HFFc6 (cell line): ENCODE measurements at places on chromosomes 12 and 14. TPM values are rescaled to one million over a fixed set of nuclear protein-coding genes. Genes with fewer than 3 reads are reported as not detected.

Gene L3HYPDH
- 20.8 to 21.5 TPM (median 21.3 TPM) in 3 replicates for total RNA-seq

DNA sequence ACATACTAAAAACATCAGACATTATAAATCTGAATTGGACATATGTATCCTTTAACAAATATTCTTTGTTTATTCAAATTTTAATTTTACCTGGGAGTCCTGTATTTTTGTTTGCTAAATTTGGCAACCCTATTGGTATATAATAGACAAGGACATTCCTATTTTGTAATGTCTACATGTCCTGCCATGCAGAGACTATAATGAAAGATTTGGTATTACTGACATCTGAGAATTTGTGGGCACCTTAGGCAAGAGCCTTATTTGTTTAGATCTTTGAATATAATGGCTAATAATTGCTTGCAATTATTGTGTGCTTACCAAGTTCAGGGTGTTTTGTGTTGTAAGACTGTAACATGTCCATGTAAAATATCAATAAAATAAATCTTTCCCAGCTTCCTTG is 334.4 kb downstream of the KCNH5 start:
- no peaks in the 10 kb centered on the region for H3K36me3 ChIP-seq
- H3K27ac ChIP-seq = no peak overlapping the region
- H3K4me3 ChIP-seq = no peak overlapping the region
- no peaks in the 10 kb centered on the region for H3K4me1 ChIP-seq
- no peak for DNase-seq

GRCh38 chr12:51383269-51383905 is 7.8 kb downstream of the GALNT6 start:
- H3K27me3 ChIP-seq = no peaks in the 10 kb centered on the region
- H3K4me3 ChIP-seq = no peak overlapping the region
- H3K36me3 ChIP-seq = peaks cover 3% of the 10 kb centered on the region; the same call in 1 of the 2 replicates
- peak overlapping the region; percentile 42; the same call in 1 of the 2 replicates for H3K27ac ChIP-seq

Gene NPFF
- not detected in 2 replicates for total RNA-seq

- no peak overlapping the region for H3K27ac ChIP-seq
- H3K27me3 ChIP-seq = peaks cover 6% of the 10 kb centered on the region
- no peaks in the 10 kb centered on the region for H3K4me1 ChIP-seq
- no peak for DNase-seq
- H3K36me3 ChIP-seq = no peaks in the 10 kb centered on the region
Observed at GRCh38 chr14:94317259-94317658, 5.9 kb downstream of the SERPINA6 start.

Gene TESPA1
- not detected in 3 replicates for total RNA-seq

DNA sequence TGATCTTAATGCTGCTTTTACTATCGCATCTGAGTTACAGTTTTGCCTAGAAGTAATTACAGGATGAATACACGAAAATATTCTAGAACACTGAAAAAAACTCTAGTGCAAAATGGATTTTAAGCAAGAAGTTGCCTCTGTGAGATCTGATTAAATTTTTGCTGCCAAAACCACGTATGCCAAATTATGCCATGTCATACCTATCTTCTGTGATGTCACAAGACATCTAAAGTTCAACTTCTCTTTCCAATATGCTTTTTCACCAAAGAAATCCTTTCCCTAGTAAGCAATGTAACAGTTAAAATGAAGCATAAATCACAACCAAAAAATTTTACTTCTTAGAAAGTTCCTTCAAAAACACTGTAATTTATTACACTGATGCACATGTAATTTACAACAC is 39.6 kb downstream of the HECTD4 start:
- DNase-seq = no peak
- H3K4me1 ChIP-seq = peaks cover 13% of the 10 kb centered on the region
- H3K4me3 ChIP-seq = no peak overlapping the region
- H3K36me3 ChIP-seq = no peaks in the 10 kb centered on the region; the same call in 1 of the 2 replicates
- H3K27me3 ChIP-seq = no peaks in the 10 kb centered on the region; the same call in 1 of the 2 replicates

GRCh38 chr12:92462049-92462448 is 240.7 kb upstream of the PLEKHG7 start:
- no peak overlapping the region for H3K4me3 ChIP-seq
- no peak overlapping the region for H3K27ac ChIP-seq
- H3K27me3 ChIP-seq = peaks cover 5% of the 10 kb centered on the region; the same call in 1 of the 2 replicates
- DNase-seq = no peak
- H3K4me1 ChIP-seq = no peaks in the 10 kb centered on the region
- H3K36me3 ChIP-seq = no peaks in the 10 kb centered on the region

- H3K36me3 ChIP-seq = peaks cover 19% of the 10 kb centered on the region
- H3K4me3 ChIP-seq = no peak overlapping the region
- H3K4me1 ChIP-seq = peaks cover 25% of the 10 kb centered on the region
- peaks cover 3% of the 10 kb centered on the region for H3K27me3 ChIP-seq
Observed at GRCh38 chr12:113232840-113233585, 11.7 kb downstream of the TPCN1 start.

GRCh38 chr14:64729386-64730060 is 25.3 kb downstream of the PLEKHG3 start:
- H3K27me3 ChIP-seq = no peaks in the 10 kb centered on the region
- DNase-seq = no peak
- H3K4me1 ChIP-seq = peaks cover 21% of the 10 kb centered on the region
- H3K36me3 ChIP-seq = no peaks in the 10 kb centered on the region
- no peak overlapping the region for H3K27ac ChIP-seq
- no peak overlapping the region for H3K4me3 ChIP-seq

Gene TAS2R31
- 0.31 to 1.2 TPM (median 0.60 TPM) in 3 replicates for total RNA-seq

DNA sequence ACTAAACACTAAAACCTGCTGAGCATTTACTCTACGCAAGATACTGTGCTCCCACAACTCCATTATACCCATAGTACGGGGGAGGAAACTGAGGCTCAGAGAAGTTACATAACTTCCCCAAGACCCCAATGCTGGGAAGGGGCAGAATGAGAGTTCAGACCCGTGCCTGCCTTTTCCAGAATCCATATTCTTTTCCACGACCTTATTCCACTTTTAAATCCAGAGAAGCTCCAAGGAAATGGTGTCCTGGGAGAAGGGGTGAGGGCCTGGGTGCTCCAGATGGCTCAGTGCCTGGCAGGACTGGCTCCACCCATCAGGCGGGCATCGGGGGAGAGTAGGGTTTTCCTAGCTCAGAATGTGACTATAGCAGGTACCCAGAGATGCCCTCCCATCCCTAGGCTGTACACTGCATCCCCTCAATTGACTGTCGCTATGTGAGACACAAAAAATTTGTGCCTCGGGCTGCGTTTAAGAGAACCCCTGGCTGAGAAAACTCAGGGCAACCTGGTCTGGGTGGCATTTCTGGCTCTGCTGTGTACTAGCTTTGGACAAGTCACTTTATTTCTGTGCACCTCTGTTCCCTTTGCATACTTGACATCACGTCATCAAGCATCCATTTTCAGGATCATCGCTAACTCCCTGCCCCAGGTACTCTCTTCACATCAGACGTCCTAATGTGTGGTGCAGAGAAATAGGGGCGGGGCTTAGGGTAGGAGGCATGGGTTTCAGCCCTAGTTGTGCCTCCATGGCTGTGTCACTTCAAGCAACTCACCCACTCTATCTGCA is 11.6 kb upstream of the IQSEC3 start:
- H3K36me3 ChIP-seq = no peaks in the 10 kb centered on the region
- H3K27ac ChIP-seq = no peak overlapping the region
- no peak overlapping the region for H3K4me3 ChIP-seq
- H3K4me1 ChIP-seq = no peaks in the 10 kb centered on the region
- peaks cover 56% of the 10 kb centered on the region for H3K27me3 ChIP-seq

DNA sequence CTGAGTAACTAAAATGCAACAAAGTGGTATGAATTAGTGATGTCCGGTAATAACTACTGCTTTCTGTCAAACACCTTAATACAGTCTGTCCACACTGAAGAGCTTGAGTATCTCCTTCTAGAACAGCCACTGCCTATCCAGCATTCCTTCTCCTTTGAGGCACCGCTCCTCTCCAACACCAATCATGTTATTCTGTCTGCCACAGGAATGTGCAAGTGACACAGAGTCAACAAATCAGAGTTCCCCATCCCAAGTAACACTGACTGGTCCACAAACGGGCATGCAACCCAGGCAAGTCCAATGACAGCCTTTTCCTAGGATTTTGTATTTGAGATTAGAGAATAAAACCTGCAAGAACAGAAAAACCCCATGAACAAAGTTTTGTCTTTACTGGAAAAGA is 3.8 kb downstream of the GXYLT1 start:
- peak; percentile 37 for DNase-seq
- H3K4me3 ChIP-seq = no peak overlapping the region
- H3K27me3 ChIP-seq = no peaks in the 10 kb centered on the region
- peaks cover 35% of the 10 kb centered on the region for H3K4me1 ChIP-seq

DNA sequence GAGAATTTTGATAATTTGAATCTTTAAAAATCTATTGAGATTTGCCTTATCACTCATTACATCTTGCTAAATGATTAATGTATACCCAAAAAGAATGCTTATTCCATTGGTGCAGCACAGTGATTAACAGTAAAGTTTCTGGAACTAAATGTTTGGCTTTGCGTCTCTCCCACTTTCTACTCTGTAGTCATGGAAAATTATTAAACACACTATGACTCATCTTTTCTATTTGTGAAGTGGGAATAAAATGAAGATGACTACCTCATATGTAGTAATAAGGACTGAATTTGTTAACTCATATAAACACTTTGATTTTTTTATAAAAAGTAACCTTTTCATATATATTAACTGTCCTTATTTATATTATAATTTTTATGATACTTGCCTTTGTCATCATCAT is 118.1 kb downstream of the RERGL start:
- no peaks in the 10 kb centered on the region for H3K36me3 ChIP-seq
- H3K4me1 ChIP-seq = no peaks in the 10 kb centered on the region
- DNase-seq = no peak
- H3K4me3 ChIP-seq = no peak overlapping the region
- no peak overlapping the region for H3K27ac ChIP-seq

Gene FAM222A
- total RNA-seq = 0.45 to 0.92 TPM (median 0.47 TPM) in 3 replicates

Gene CCND2
- total RNA-seq = 6.3 to 27.2 TPM (median 6.5 TPM) in 3 replicates

Gene INSM2
- total RNA-seq = not detected in 3 replicates

GRCh38 chr12:77324416-77324762 is 259.0 kb upstream of the E2F7 start:
- H3K27ac ChIP-seq = no peak overlapping the region
- H3K4me1 ChIP-seq = peaks cover 17% of the 10 kb centered on the region
- no peaks in the 10 kb centered on the region for H3K36me3 ChIP-seq
- no peak for DNase-seq
- peaks cover 25% of the 10 kb centered on the region for H3K27me3 ChIP-seq
